ENCODE measurements at places on chromosomes 3 and 15.

DNA sequence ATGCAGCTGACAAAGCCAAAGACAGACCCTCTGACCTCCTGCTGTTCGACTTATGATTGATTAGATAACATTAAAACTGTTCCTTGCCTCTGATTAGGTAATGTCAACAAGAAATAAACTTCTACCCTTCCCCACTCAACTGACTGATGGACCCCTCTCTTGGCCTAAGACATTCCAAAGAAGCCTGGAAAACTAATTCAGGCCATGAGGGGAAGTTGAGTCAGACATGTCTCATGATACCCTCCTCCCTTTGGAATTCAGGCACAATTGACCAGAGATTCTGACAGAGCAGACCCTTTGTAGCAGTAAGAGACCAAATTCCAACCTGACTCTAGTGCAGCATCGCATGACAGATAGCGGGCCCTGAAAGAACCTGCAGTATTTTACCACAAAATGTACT, 354.5 kb downstream of the OCA2 start:
- no peak for DNase-seq

GRCh38 chr3:2774481-2775249, 335.5 kb downstream of the IL5RA start:
- DNase-seq, result no peak

DNA sequence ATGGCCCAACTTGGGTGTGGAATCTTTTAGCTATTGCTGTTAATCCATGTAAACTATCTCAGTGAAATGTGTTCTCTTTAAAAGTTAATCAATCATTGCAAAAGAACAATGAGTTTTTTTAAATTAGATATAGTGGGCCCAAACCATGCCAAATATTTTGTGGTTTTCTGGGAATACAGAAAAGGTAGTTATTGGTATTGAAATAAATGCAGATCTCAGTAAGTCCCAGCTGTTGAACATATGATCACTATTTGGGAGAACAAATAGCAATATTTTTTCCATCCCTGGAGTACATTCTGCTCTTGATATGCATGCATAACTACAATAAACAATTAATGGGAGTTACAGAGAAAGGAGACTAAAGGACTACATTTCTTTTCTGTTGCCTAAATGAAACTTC, 36.0 kb upstream of the LEKR1 start:
- DNase-seq, result no peak

DNA sequence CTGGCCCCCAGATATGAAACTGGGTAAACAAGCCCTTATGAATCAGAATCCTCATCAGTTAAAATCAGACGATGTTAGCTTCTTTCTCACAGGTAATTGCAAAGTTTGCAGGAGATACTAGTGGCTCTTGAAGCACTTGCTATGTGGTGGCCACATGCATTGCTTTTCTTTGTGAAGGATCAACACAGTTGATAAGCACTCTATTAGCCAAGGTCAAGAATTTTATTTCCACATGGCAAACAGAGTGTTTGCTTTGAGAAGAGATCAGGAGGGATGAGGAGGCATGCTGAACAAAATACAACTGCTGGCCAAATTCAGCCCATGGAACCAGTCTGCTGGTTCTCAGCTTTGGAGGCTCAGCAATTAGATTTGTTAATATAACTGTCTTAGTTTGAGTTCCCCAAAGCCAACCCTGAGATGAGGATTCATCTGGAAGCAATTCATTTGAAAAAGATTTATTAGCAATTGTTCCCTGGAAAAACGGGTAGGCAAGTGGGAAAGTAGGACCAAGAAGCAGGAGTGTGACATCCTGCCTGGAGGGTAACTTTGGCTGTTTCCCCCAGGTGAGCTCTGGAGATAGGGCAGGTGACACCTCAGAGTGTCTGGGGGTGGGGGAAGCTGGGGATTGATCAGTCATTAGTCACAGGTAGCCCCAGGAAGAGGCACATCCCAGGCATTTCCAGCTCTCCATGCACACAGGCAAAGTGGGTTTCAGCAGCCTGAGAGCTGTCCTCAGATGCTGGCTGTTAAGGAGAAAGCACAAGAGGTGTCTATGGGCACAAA, 180.3 kb downstream of the ABHD5 start:
- DNase-seq, result no peak

DNA sequence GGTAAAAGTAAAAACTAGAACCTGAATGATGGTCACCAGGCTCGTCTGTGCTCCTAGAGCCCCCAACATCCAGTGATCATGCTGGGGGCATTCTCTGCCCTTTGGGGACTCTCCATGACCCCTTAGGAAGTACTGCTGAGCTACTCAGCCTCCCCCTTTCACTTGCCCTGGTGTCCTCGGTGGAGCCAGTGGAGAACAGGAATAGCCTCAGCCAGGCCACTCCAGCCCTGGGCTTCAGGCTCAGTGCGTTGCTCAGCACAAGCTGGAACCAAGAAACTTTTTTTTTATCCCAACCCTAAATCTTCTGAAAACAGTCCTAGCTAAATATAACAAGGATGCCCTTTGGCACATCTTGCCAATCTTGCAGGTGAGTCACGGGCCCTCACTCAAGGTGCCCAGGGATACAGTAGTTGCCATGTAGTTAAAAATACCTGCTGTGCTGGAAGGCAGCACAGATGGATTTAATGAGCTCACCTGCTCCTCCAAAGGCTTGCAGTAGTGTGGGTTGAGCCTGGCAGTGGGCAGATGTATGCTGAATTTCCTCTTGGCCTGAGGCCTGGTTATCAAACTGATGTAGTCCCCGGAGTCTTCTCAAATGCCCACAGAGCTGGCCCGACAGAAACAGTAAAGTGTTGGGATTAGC, 46.9 kb upstream of the TMEM158 start:
- DNase-seq, result no peak

GRCh38 chr15:98660055-98660454, 11.7 kb downstream of the IGF1R start:
- no peak for DNase-seq

GRCh38 chr3:192392986-192393385, 334.4 kb downstream of the FGF12 start:
- DNase-seq, result no peak

DNA sequence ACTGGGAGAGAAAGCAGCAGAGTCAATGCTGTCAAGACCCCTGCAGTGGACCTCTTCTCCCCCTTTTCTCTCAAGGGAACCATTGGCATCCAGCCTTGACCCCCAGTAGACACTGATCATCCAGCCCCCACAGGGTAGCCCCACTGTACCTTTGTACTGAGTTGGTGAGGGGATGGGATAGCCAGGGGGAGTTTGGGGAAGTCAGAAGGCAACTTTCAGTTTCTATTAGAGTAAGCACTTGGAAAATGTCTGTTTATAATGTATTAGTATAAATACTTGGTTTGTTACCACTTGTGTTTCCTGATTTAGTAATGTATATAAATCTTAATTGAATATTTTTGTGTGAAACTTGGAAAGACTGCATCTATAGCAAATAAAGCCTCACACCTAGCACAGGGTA, 25.0 kb downstream of the DAG1 start:
- no peak for DNase-seq

DNA sequence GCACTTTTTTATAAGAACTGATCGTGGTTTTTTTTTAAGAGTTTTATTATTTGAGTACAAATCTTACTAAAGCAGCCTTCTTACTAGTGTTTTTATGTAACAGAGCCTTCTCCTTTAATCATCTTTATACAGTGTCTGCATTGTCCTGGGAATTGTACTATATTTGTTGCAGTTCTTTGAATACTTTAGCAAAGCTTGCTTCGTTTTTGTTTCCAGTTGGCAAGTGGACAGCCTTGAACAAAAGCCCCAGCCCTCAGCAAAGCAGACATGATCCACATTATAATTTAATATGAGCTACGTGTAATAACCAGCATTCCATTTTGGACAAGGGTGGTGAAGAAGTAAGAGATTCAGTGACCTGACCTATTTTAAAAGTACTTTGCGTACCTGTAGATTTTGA, 112.2 kb upstream of the FLNB start:
- DNase-seq, result peak; percentile 4

DNA sequence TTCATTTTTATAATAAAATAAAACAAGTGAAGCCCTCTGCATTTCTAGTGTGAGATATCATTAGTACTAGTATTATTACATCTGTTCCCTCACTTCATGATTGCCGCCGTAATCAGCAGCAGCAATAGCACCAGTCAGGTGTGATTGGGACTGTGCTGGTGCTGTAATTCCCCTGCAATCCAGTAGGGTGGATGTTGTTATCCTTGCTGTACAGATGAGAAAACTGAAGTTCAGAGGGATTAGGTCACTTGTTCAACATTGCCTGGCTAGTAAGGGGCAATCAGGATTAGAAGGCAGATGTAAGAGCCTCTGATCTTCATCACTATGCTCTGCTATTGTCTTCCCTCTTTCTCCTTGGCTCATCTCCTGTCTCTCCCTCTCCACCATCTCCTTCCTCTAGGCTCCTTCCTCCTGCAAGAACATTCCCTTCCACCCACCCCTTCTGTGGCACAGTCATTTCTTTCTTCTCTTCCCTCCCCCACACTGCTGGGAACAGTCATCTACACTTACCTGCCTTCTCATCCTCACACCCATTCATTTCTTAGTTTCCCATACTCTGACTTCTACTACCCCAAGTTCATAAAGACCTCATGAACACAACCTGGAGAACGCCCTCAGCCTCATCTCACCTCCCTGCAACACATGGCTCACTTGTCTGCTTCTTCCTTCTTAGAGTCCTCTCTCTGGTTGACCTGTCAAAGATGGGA, 29.7 kb downstream of the CRYGS start:
- no peak for DNase-seq

DNA sequence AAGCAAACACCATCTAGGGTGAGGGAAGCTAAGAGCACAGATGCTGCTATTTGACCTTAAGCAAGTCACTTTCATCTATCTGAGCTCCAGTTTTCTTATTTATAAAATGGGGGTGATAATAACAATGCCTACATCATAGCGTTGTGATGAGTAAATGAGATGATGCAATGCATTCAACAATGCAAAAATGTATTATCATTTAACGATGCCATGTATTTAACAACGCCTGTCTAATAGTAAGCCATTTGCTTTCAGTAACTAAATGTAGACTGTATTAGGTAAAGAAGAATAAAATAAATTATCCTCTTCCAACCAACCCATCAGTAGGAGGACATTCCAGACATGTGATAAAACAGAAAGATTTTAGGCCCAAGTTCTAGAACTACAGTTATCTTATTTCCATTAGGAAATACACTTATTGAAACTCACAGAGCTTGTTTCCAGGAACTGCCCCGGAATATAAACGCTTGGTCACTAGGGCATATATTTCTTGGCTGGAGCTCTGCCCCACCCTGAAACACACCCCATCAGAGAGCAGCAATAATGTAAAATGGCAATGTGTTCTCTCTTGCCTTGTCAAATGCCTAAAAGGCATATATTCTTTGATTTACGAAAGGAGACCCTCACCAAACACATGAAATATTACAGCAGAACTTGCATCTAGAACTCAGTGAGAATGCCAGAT, 128.3 kb downstream of the LIPC start:
- DNase-seq, result no peak

Data from hypothalamus (tissue), 51 donors.